Sigmoid colon (tissue), 7 donors: ENCODE measurements at places on chromosomes 16 and 17.

- DNase-seq: peak; percentile 39
Measured at GRCh38 chr16:84465154-84465553, 39.3 kb downstream of the MEAK7 start.

GRCh38 chr17:72282439-72283029, 161.7 kb downstream of the SOX9 start:
- no peak for DNase-seq

GRCh38 chr17:46875849-46876352, 24.5 kb downstream of the WNT9B start:
- no peak for DNase-seq

DNA sequence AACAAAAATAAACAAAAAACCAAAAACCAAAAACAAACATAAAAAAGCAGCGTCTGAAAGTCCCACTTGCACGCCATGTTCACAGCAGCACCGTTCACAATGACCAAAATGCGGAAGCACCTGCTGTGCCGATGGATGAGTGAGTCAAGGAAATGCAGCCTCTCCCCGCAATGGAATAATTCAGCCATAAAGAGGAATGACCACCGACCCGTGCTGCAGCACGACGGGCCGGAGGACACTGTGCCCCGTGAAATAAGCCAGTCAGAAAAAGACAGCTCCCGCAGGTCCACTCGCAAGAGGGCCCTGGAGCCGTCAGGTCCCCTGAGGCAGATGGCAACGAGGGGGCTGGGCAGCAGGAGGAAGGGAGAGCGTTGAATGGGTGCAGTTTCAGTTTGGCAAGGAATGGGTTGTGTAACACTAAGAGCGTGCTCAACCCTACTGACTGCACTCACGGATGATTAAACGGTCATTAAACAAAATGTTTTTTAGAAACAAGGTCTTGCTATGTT, 5.1 kb downstream of the CLCN7 start:
- no peak for DNase-seq

DNA sequence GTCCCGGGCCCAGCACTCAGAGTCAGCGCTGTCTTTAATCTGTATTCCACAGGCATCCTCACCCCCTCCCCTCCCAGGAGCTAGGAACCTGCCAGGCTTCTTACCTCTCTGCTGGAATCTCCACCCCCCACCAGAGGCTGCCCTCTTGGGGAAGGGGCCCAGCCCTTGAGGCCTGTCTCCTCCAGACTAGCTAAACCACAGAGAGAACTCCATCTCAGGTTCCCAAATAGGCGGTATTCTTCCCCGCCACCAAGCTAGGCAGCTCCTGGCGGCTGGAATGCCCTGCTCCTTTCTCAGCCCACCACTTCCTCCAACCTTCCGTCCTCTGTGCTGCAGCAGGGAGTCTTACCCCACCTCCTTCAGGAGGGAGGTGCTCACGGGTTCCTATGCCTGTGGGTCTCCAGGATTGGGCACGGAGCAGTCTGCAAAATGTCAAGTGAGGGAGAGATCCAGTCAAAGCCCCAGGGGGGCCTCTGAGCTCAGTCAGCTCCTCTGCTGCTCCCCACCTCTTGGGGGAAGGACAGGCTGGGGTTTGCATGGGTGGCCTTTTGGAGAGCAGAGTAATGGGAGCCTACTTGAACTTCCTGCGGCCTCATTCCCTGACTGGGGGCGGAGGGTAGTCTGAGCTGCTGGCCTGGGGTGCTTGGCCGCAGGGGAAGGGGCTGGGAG, 55.7 kb downstream of the SREBF1 start:
- DNase-seq: peak; percentile 85

GRCh38 chr17:49460401-49460800, 34.7 kb upstream of the NGFR start:
- no peak for DNase-seq

GRCh38 chr16:55021595-55022475, 91.2 kb downstream of the IRX5 start:
- DNase-seq: no peak

- no peak for DNase-seq
Measured at GRCh38 chr17:73646409-73647300, 2.4 kb upstream of the SDK2 start.

- DNase-seq: no peak
Measured at GRCh38 chr17:3959295-3959899, 4.8 kb downstream of the ATP2A3 start.

GRCh38 chr16:9677301-9677653, 505.0 kb downstream of the GRIN2A start:
- no peak for DNase-seq

DNA sequence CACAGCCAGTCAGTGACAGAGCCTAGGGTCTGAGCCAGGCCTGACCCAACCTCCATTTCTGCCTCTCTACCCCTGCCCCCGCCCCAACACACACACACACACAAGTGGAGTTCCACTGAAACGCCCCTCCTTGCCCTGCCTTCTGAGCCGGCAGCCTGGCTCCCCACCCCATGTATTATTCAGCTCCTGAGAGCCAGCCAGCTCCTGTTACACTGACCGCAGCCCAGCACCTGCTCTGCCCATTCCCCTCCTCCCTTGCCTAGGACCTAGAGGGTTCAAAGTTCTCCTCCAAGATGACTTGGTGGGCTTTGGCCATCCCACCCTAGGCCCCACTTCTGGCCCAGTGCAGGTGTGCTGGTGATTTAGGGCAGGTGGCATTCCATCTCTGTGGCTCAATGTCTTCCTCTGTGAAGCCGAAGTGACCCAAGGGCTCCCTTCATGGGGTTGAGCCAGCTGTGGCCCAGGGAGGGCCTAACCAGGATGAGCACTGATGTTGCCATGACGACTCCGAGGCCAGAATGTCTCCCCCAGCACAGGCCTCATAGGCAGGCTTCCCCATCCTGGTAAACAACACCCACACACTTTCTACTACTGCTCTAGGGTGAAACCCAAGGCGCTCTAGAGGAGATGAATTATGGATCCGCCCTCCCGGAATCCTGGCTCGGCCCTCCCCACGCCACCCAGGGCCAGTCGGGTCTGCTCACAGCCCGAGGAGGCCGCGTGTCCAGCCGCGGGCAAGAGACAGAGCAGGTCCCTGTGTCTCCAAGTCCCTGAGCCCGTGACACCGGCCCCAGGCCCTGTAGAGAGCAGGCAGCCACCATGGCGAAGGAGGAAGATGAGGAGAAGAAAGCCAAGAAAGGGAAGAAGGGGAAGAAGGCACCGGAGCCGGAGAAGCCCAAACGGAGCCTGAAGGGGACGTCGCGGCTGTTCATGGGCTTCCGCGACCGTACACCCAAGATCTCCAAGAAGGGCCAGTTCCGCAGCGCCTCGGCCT, 9.7 kb downstream of the MYO15A start:
- no peak for DNase-seq

DNA sequence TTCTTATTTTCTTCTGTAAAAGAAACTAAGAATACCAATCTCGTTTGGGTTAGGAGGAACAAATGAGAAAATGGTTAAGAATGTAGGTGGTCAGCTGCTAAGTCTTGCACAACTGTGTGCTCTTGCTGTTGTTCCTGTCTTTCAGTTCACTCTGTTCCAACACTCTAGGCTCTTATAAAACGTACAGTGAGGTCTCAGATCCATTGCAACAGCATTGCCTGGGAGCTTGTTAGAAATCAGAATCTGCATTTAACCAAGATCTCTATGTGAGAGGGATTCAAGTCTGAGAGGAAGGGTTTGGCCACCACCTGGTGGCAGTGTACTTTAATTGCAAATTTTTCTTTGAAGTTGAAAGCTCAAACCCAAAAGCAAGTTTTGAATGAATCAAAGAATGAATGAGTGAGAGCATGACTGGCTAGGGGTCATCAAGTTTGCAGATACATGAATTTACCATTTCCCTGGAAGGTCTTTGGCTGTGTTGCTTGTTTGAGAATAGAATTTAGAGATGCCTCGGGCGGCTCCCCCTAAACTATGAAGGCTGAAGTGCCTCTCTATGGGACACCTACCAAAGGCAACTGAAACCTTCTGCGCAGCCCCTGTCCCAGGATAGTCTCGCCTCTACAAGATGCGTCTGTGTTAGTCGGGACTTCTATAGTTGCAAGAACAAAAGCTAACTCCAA, 2.5 kb downstream of the ALOX15B start:
- no peak for DNase-seq

DNA sequence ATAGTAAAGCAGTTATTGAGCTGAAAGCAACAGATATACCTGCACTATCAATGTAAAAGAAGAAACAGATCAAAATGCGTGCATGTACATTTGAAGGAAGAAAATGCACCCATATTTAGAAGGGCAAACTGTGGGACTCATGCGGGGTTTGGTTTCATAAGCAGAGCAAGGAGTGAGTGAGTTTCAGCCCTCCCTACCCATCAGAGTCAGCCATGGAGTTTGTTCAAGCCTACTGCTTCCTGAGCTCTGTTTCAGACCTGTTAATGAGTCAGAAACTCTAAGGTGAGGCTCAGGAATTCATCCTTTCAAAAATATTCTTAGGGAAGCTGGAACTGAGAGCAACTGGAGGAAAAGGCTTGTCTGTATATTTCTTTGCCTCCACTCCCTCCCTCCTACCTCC, 446.2 kb downstream of the HS3ST4 start:
- DNase-seq: no peak

- no peak for DNase-seq
Measured at GRCh38 chr17:77281122-77281903, 140.5 kb downstream of the SEC14L1 start.

DNA sequence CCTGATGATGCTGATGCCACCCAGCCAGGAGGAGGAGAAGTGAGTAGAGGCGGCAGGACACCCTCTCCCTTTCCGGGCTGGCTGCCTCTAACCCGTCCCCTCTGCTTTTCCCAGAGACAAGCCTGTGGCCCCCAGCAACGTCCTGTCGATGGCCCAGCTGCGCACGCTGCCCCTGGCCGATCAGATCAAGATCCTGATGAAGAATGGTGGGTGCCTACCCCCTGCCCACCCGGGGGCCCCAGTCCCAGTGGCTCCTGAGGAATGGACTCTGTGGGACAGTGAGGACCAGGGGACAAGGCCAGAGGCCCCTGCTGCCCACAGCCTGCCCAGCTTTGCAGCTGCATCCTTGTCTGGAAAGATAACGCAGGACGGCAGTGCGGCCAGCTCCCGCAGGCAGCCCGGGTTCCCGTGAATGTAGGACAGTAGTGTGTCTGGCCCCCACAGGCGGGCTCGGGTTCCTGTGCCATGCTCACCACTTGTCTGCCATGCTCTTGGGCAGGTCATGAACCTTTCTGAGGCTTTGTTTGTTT, 19.9 kb downstream of the POLR3E start:
- no peak for DNase-seq

- DNase-seq: no peak
Measured at GRCh38 chr17:44277976-44278375, 10.0 kb upstream of the SLC4A1 start.

- no peak for DNase-seq
Measured at GRCh38 chr16:82379551-82379950, 209.5 kb upstream of the MPHOSPH6 start.

DNA sequence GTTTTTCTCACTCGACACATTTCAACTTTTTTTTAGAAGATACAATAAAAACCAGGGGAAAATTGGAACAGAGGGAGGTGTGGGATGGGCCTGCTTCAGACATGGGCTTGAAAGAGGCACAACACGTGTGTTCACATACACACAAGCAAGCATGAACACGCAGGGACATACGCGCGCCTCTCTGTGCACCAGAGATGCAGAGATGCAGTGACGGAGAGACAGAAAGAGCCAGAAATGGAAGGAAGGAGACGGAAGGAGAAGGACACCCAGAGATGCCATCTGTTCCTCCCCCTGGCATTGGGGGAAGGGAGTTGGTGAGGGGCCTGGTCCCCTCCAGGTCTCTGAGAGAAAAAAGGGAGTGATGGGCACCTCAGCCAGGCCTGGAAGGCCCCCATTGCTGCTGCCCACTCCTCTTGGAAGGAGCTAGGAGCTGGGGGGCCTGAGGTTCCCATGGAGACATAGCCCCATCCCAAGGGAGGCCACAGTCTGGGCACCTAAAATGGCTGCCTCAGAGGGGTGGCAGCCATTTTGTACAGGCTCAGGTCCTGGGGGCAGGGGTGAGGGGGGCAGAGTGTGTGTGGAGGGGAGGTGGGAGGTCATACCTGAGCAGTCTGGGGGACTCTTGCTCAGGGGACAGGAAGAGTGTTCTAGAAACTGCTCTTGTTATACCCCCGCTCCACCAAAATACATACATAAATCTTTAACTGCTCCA, 3.8 kb upstream of the NEUROD2 start:
- no peak for DNase-seq

GRCh38 chr17:29763273-29763672, 140.6 kb upstream of the CORO6 start:
- no peak for DNase-seq

DNA sequence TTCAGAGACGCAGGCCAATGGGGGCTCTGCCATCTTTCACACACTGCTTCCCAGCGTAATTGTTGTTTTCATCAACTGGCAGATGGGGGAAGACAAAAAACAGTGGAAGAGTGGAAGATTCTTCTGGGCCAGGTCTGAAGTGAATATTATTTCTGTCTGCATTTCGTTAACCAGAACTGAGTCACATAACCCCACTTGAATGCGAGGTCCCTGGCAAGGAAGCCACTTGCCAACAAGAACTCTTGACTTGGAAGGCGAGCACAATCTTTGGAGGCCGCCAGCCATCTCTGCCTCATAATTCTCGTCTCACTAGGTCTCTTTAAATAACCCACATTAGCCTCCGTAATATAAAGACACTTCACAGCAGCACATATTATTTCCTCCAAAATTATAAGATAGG, 75.4 kb downstream of the CYB561 start:
- no peak for DNase-seq

DNA sequence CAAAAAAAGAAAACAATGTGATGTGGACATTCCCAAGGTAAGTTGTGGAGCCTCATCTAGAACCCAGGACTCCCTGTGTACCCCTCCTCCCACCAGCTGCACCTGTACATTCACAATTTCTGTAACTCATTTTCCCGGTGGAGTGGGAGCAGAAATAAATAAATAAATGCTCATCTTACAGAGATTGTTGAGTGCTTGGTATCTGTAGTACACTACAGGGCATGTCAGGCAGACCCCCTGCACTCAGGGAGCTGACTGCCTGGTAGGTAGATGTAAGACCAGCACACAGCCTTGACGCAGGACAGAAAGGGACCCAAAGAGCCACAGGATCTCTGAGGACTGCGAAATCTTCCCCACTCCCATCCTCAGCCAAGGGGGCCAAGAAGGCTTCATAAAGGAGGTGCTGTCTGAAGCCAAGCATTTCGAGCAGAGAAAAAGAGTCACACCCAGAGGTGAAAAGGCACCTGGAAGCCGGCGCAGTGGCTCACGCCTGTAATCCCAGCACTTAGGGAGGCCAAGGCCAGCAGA, 6.5 kb downstream of the EIF1 start:
- DNase-seq: no peak

DNA sequence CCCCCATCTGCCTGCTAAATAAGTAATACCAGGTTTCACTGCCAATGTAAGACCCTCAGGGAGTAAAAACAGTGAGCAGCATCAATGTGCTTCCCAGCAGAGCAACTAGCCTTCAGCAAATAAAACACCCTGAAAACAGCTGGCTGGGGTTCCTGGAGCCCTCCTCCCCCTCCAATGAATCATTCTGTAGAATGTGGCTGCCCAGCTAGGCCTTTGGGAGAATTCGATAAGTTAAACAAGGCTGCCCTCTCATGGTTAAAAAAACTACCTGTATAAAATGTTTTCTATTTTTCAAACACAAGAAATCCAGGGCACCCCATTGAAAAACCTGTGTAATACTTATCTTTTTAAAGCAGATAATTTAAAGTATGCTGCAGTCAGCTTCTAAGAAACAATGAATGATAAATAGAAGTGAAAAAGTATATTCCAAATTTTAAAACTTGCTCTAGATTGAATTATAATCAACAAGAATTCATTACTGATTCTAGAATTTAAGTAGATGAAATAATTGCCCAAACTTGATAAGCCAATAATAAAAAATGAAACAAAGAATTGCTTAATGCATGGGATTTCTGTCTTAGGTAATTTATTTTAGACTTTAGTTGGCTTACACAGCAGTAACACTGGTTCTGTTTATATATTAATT, 9.4 kb upstream of the TOM1L1 start:
- DNase-seq: no peak
